CD4-positive, alpha-beta T cell treated with Interleukin-2 at 100 ng/mL for 4 hours (primary cell): ENCODE measurements at places on chromosomes 3 and 15.

GRCh38 chr3:71570546-71570945 is 13.0 kb downstream of the FOXP1 start:
- no peak for DNase-seq

- DNase-seq, result no peak
These were observed 134.8 kb upstream of the RGMA start for GRCh38 chr15:93223803-93224202.

- no peak for DNase-seq
These were observed 45.3 kb upstream of the FAM3D start for GRCh38 chr3:58711871-58712270.

- no peak for DNase-seq
These were observed 129.8 kb downstream of the FGF12 start for GRCh38 chr3:192597506-192597905.

- no peak for DNase-seq
These were observed 22.0 kb downstream of the ZNF148 start for GRCh38 chr3:125353128-125353527.
